Fibroblast of skin of abdomen (primary cell): ENCODE measurements at places on chromosomes 4 and X.

- no peak for DNase-seq
Observed at GRCh38 chr4:67721315-67721769, 20.4 kb upstream of the UBA6 start.

- DNase-seq: no peak
Observed at GRCh38 chr4:74364256-74364651, 691 bp upstream of the EREG start.

- DNase-seq: peak; percentile 36
Observed at GRCh38 chrX:11641349-11642065, 24.2 kb downstream of the ARHGAP6 start.

DNA sequence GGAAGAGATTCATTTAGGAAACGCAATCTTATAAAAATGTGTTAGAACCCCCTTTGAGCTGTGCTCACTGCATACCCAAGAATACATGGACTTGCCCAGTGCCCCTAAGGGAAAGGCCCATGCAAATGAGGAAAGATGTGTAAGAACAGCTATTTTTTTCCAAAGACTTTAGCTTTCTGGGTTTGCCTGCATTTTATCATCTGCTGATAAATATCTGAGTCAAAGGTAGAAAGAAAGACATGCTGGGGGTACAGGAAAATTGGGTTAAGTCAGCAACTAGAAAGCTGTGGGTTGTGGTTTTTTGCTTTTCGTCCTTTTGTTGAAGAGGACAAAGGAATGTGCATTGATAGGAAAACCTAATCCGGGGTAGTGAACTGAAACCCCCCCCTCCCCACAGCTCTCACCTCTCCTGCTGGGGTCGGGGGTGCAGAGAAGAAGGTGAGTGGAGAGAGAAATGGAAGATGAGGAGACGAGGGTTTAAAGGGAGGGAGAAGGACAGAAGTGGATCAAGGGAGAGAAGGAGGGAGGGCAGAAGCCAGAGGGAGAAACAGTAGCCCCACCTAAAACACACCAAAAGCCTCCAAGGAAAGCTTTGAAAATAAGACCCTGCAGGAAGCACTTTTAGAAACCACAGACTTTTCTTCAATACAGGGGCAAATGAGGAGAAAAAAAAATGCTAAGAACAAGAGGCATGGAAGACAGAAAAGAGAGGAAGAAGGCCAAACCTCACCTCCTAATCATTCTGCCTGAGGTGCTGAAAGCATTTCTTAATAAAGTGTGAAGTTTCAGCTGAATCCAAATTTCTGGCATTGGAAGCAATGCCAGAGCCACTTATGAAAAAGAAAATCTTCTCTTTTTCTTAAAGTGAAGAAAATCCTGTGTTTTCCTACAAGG is 49.3 kb downstream of the KDR start:
- peak; percentile 5 for DNase-seq

DNA sequence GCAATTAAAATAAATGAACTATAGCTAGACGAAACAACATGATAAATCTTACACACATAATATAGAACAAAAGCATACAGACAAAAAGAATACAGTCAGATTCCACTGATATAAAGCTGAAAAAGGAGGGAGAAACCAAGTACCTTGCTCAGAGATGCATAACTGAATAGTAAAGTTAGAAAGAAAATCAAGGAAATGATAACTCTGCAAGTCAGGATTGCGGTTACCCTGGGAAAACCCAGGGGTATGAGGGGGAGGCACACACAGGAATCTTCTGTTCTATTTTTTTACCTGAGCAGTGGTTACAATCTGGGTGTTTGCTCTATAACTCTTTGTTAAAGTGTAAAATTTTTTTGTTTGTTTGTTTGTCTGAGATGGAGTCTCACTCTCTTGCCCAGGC is 209.1 kb downstream of the CBR4 start:
- no peak for DNase-seq

DNA sequence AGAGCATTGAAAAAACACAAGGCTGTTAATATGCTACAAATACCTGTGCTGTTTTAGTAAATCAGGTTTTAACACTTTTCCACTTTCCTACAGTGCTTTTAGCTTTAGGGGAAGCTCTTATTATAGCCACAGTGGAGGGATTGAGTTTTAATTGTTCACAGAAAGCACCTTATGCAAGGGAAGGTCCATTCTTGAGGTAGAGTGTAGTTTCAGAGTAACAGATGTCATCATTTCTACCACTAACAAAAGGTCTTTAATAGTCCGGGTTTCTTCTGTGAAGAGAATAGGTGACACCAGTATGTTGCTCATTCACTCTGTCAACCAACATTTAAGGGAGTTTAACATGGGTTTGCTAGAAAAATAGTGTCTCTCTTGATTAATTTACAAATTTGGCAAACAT is 104.4 kb downstream of the STIM2 start:
- DNase-seq: no peak

DNA sequence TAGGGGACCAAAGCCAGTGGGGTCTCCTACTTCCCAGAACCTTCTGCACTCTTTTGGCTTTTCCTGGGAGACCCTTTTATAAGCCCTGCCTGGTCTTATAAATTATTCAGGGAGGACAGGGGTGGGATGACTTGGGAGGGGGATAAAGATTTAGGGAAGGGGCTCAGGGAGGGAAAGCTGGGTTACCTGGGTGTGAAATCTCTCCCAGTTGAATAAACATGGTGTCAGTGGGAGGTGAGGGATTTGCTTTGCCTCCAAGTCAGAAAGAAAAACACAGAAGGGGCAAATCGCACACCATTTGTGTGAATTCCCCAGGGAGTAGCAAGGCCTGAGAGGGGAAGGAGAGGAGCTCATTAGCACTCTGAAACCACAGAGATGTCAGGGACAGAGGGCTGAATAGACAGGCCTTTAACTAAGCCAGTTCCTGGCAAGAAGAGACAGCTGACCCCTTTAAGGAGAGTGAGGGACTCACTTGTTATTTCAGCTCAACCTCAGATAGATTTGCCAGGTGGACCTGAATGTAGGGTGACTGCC is at the start of gene RIPPLY1:
RIPPLY1 (minus strand) TSS at position 51 of the 534 bp plus-strand sequence. CDS start 54 bp downstream, outside the sequence.
- DNase-seq: no peak

- DNase-seq: no peak
Observed at GRCh38 chrX:131728295-131729145, 184.6 kb downstream of the OR13H1 start.

- no peak for DNase-seq
Observed at GRCh38 chr4:168652755-168653154, 155.9 kb downstream of the PALLD start.

GRCh38 chrX:132031867-132032266 is 8.8 kb downstream of the STK26 start:
- no peak for DNase-seq

- no peak for DNase-seq
Observed at GRCh38 chrX:2430265-2430825, 70.4 kb downstream of the DHRSX start.

- DNase-seq: no peak
Observed at GRCh38 chr4:156182269-156182668, 228.6 kb upstream of the CTSO start.
